SW480 (cell line): ENCODE measurements at places on chromosomes 11 and 22.

GRCh38 chr11:3103076-3103475 is 45.9 kb upstream of the CARS1 start:
- DNase-seq: no peak

- DNase-seq: no peak
Observed at GRCh38 chr22:33894036-33894435, 26.2 kb downstream of the LARGE1 start.

- DNase-seq: peak; percentile 51
Observed at GRCh38 chr22:47209040-47209514, 446.6 kb downstream of the TBC1D22A start.

DNA sequence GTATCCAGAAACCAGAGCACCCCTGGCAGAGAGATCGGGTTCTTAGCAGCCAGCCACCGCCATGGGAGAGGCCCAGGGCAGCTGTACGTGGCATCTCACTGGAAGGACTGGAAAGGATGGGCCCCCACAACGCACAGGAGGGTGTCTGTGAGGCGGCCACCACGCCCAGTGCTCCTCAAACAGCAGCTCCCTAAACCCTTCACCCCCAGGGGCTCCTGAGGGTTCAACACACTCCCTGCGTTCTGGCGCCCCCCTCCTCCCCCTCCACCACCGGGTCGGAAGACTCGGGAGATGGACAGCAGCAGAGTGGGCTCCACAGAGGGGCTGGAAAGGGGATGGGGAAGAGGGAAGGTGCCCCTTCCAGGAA is 1.1 kb downstream of the MAPK12 start:
- no peak for DNase-seq

DNA sequence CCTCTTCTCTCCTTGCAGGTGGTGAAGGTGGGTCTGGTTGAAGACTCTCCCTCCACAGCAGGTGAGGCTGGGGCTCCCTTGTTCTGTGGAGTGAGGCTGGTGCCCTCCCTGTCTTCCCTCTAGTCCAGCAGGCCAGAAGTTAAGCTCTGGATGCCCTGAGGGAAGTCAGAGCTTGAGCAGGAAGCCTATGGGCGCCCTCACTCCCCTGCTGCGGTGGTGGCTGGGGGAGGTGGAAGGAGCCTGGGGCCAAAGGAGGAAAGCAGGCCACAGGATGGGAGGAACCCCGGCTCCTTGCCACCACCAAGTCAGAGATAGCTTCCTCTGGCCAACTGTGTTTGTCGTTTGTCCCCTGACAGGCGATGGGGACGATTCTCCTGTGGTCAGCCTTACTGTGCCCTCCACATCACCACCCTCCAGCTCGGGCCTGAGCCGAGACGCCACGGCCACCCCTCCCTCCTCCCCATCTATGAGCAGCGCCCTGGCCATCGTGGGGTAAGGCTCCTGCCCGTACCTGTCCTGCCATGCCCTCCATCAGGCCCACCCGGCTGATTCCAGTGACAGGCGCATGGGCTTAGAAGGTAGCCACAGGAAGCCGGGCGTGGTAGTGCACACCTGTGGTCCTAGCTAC is 29.5 kb upstream of the RAB1B start:
- DNase-seq: no peak

DNA sequence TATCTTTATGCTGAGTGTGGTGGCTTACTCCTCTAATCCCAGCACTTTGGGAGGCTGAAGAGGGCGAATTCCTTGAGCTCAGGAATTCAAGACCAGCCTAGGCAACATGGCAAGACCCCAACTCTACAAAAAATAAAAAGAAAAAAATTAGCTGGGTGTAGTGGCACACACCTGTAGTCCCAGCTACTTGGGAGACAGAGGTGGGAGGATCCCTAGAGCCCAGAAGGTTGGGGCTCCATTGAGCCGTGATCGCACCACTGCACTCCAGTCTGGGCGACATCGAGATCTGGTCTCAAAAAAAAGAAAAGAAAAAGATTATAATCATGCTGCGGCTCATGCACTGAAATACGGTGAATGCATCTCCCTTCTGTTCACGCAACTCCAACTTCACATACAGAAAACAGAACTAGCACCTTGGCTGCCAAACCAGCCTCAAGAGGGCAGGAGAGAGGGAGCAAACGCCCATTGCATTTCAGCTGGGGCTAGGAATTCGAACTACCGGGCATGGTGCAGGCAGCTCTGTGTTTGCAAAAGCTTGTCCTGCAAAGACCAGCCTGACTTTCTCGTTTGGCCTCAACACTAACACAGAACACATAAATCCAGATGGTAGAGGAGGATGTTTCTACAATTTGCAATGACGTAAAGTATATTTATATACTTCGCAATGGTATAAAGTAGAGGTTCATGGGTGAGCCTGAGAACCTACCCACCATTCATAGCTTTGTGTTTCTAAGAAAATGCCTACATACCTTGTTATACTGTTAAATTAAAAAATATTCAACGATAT is 6.3 kb upstream of the SYNGR1 start:
- DNase-seq: peak; percentile 67

- peak; percentile 95 for DNase-seq
Observed at GRCh38 chr11:9384535-9385326, at the start of gene IPO7. Gene IPO7 (plus strand): TSS chr11:9384652. CDS start chr11:9384764, 112 bp downstream.

DNA sequence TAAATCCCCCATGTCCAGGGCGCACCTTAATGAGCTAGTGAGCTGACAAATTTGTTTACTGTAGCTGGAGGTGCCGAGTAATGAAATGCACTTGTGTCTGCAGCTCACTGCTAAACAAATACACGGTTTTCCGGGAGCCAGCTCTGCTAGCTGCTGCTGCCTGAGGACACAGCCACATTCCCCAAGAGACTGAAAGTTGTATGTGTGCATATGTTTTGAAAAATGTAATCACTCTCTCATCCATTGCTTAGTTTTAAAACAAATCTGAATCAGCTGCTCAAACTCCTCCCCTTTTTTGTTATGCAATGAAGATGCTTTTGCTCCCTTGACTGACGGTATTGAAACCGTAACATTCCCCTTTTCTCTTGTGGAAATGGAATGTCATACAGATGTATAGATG is 62.4 kb upstream of the NNMT start:
- no peak for DNase-seq

- DNase-seq: no peak
Observed at GRCh38 chr11:35322318-35322979, 96.9 kb downstream of the SLC1A2 start.

- no peak for DNase-seq
Observed at GRCh38 chr22:39456522-39457197, at the start of gene MGAT3. Gene MGAT3 (plus strand): TSS chr22:39457012. CDS start chr22:39487348, 30,336 bp downstream.

GRCh38 chr22:19872779-19873137 is 18.1 kb upstream of the GNB1L start:
- no peak for DNase-seq

DNA sequence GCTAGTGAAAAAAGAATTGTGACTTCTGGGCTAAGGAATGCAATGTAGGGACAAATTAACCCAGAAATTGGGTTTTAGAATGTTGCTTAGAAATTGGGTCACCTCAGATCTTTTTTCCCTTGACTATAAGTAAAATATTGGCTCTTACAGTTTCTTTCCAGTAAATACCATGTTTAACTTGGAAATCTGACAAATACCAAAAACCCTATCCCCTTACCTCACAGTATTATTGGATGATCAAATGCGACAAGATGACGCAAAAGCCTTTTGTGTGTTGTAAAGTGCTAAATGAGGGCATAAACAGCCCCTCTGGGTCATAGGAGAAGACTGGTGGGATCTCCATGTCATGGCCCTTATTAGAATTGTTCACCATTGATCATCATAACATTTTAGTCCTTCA is 6.1 kb upstream of the UPB1 start:
- DNase-seq: no peak

- no peak for DNase-seq
Observed at GRCh38 chr22:19036229-19036522, 86.0 kb downstream of the DGCR2 start.

- no peak for DNase-seq
Observed at GRCh38 chr11:110874437-110875030, 162.3 kb upstream of the ARHGAP20 start.

DNA sequence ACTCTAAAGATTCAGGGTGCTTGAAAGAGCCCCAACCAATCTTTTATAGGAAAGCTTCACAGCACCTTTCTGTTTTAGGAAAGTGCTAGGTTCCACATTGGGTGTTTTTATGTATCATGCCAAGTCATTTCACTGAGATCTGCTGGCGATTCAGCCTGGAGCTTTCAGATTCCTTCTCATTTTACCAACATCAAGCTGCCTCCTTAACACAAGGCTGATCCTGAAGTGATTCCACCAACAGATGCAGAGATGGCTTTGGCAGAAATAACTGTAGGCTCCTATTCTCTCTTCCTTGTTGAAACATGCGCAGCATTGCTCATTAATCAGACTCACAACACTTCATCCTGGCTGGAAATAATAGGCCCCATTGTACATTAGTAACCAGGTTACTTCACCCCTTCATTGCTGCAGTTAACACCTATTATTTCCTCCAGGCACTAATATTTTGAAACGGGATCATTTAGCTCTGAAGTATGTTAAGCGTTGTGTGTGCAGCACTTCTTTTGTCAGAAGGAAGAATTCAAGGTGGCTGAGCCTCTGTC is 89.0 kb downstream of the OPCML start:
- no peak for DNase-seq

- no peak for DNase-seq
Observed at GRCh38 chr22:23075050-23075449, 4.7 kb downstream of the GNAZ start.

DNA sequence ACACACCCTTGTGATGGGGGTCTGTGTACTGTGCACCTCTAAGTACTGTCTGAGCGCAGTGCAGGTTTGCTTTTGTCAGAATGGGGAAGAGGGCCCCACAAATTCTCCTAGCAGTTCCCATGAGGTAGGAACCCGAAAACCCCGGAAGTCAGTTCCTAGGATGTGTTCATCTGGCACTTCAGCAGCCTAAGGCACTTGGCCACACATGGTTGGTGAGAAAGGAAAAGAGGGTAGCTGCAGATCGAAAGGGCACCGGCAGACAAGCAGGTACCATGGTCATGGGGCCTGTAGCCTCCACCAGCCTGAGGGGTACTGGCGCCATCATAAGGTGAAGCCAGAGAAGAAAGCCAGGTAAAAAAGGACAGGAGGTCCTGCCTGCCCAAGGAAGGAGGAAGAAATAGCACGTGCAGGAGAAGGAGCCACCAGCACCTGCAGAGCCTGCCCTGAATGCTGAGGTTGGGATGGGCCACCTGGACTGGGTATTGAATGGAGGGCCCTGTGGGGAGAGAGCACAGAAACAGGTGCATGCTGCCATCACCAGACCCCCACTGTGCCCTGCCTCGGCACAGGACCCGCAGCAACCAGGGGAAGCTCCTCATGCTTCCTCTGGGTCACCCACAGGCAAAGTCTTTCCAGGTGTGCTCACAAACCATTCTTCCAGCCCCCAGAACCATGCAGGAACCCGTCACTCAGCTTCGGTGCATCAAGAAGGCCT is 8.1 kb upstream of the CASTOR1 start:
- DNase-seq: no peak

DNA sequence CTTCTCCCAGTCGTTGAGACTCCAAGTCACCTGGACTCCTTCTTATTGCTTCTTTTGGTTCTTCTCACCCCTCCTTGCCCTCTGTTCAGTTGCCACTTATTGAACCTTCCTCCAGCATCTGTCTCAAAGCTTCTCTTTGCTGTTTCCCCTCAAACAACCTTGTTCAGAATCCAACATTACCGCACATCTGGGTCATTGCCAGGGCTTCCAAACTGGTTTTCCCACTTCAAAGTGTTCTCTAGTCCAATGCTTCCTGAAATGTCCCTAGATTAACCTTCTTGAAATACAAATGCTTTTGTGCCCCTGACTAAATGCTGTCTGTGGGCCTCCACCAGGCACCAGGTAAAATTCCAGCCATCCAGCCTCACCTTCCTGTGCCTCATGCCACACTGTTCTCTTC is 100.8 kb upstream of the TTC12 start:
- DNase-seq: no peak

DNA sequence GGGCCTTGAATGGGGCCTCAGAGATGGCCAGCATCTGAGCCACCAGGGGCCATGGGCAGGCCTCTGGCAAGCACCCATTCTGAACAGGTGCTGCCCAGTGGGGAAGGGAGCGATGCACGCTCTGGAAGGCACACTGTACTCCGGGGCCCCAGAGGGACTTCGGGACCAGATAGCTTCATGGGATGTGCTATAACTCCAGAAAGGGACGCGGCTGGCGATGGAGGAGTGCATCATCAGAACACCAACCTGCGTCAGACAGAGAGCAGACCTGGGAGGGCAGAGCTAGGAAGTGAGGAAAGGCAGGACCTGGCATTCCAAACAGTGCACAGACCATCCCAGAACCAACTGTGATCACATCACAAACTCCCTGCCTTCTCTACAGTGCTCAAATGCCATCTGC is 16.8 kb downstream of the DGCR2 start:
- no peak for DNase-seq

- DNase-seq: peak; percentile 83
Observed at GRCh38 chr11:94876645-94877442, 96.5 kb downstream of the CWC15 start.

- DNase-seq: no peak
Observed at GRCh38 chr11:103926990-103927389, 109.5 kb upstream of the DDI1 start.

DNA sequence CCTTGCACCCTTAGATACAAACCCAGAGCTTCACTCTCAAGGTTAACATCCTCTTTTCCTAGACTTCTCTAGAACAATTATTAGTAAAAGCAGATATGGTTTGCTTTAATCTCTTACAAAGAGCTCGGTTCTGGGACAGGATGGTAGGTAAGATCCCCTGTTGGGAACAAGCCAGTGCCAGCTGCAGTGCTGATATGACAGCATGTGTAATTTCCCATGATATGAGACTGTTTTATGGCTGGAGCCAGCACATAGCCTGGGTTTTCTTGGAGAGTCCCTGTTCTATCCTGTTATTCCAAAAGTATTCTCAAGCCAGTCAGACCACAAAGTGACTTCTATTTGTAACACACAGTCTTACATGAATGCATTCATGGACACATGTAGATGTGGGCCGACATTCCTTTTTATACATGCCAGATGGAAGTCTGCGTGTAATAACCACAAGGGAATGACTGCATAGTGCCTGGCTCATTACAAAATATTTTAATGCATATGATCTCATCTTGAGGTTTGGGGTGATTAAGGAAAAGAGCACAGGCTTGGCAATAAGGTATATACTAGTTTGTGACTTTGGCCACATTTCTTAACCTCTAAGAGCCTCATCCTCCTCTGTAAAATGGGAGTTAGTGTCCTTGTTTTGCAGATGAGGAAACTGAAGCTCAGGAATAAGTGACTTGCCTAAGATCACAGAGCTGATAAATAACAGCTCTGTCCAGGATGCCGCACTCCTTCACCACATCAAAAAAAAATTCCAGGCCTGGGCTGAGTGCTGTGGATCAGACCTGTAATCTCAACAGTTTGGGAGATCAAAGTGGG is 21.8 kb downstream of the CLMP start:
- peak; percentile 83 for DNase-seq

- no peak for DNase-seq
Observed at GRCh38 chr22:48630848-48631247, 1196.8 kb downstream of the BRD1 start.
